Breast epithelium (tissue), 4 donors: ENCODE measurements at places on chromosomes 12 and 14. TPM values are rescaled to one million over a fixed set of nuclear protein-coding genes. Genes with fewer than 3 reads are reported as not detected.

DNA sequence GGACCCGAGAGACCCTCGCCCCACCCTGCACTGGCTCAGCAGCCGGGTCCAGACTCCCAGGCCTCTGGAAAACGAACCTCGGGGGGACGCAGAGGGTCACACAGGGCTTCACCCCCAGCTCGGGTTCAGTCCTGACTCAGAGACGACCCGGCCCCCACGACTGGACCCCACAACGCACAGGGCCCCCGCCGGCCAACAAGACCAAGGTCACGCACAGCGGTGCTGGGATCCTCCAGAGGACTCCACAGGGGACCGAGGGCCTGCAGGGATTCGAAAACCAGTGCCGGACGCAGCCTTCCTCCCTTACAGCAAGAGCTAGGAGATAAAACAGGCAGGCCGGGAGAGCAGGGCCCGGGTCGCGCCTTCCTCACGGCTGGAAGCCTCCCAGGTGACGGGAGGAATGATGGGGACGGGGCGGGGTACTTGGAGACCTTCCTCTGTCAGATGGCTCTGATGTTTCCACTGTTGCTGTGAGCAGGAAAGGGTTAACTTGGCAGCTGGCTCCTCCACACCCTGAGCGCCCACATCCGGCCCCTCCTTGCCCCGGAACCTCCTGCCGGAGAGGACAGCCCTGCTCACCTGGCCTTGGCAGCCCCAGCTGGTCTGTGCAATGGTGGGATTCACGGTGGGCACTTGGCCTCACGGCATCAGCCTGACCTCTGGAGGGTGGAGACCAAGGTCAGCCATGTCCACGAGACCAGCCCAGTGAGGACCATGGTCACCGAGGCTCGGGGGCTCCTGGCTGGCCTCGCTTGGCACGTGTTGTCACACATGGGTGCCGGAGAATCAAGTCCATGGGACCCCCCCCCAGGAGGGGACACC, 46.2 kb downstream of the GALNT9 start:
- DNase-seq = no peak

GRCh38 chr12:86550218-86551145, 294.3 kb upstream of the MGAT4C start:
- DNase-seq = no peak

DNA sequence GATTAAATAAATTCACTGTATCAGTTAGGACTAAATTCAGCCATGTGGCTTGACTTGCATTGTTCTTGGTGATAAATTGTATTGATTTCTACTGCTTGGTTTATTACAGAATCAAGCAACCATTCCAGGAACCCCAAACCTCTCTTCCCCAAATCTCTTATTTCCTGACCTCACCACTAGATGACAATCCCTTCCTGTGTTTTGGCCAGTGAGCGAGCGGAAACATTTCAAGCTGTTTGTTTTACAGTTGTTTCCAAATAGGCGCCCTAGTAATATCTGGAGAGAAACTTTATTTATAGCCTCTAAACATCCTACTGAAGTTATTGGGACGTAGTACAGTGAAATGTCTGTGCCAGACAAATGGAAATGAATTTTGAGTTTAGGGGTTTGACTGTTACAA, 161.1 kb downstream of the SNAPC1 start:
- no peak for DNase-seq

DNA sequence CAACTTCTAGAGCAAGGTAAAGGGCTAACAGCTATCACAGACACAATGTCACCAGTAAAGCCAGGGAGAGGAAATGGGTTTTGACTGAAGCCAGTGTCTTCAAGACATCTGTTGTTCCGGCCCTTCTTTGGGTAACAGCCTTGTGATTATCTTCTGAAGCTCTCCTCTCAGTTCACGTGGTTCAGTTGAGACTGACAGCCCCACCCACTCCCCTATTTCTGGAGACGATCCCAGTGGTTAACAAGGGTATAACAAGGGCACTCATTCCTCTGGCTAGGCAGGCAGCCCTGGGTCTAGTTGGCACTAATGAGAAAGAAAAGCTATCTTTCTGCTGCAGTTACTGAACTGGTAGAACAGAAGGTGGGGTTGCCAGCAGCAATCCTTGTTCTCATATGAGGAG, 6.9 kb downstream of the GNPTAB start:
- peak; percentile 34 for DNase-seq

DNA sequence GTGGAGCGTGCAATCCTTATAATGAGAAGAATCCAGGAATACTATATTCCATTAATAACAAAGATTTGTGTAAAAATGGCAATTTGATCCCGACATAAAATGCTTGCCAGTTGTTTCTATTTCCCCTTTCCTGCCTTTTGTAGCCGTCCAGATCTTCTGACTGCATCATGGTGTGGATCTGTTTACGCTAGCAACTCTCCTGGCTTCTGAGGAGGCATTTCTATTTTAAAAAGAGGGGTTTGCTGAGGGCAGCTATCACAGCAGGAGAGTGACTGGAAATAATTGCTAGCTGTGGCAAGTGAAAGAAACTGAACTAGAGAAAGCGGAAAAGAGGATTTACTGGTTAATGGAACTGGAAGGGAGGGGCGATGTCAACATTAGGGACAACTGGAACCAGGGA, 145.6 kb downstream of the ATP23 start:
- DNase-seq = no peak

GRCh38 chr14:92863286-92864080, 59.5 kb upstream of the CHGA start:
- no peak for DNase-seq

- DNase-seq = no peak
Measured at GRCh38 chr14:21654215-21654614, 580 bp downstream of the OR4E2 start.

GRCh38 chr12:9625019-9625418, 17.3 kb upstream of the KLRB1 start:
- DNase-seq = no peak

- no peak for DNase-seq
Measured at GRCh38 chr14:24982472-24983155, 67.3 kb downstream of the STXBP6 start.

DNA sequence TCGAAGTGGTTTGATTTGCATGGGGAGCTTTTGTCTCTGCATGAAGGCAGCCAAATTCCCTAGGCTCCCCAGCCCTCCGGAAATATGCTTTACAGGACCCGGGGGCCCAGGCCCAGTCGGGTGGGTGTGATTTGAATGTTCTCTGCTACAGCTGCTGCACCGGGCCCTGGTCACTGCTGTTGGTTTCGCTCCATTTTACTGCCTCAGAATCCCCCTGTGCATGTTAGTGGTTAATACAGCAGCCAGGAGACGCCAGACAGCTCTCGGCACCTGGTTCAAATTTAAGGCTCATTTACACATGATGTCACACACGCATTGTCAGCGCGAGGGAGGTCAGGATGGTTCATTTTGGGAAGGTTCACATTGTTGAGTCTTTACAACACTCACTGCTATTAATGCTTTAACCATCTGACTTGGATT, 99.6 kb downstream of the SLC38A6 start:
- no peak for DNase-seq

DNA sequence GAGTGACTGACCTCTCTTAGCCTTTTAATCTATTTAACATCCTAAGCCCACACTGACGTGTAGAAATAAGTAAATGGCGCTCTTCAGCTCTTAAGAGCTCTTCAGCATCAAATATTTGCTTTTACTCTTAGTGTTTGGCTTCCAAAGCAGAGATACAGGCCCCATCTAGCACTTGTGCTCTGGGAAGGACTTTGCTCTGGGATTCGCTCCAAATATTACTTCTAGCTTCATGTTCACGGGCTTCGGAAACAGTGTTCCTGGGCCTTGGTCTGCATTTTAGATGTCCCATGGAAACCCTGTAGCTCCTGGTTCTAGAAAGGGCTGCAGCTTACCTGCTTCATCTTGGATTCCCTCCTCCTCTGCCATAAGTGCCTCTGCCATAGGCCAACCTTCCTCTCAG, 2.7 kb upstream of the NKX2-8 start:
- no peak for DNase-seq

GRCh38 chr12:113467142-113467501, 4.5 kb downstream of the LHX5 start:
- DNase-seq = no peak

DNA sequence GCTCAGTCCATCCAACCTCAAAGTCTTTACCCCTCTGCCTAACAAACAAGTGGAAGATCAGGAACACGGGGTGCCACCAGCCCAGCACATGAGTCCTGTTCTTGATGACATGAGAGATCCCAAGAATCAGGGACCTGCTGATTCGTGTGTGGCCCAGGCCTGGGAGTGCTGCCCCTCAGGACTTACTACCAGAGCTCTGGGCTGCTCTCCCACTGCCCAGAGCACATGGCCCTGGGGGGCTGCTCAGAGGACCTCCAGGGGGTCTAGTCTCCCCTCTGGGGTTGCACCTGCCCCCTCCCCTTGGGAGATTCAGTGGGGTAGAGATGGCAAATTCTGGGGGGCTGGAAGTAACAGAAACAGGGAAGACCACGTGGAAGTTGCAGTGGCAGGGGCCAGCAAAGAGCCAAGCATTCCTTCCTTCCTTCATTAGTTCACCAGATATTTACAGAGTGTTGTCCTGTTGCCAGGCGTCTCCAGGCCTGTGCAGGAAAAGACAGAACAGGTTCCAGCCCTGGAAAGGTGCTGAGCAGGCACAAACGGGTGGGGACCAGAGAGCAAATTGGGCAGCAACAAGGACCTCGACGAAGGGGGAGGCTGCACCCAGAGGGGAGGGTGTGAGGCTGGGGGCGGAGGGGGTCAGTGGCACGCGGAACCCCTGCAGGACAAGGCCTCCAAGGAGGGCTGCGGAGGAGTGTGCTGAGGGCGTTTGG, 45.1 kb upstream of the MEG3 start:
- DNase-seq = no peak

DNA sequence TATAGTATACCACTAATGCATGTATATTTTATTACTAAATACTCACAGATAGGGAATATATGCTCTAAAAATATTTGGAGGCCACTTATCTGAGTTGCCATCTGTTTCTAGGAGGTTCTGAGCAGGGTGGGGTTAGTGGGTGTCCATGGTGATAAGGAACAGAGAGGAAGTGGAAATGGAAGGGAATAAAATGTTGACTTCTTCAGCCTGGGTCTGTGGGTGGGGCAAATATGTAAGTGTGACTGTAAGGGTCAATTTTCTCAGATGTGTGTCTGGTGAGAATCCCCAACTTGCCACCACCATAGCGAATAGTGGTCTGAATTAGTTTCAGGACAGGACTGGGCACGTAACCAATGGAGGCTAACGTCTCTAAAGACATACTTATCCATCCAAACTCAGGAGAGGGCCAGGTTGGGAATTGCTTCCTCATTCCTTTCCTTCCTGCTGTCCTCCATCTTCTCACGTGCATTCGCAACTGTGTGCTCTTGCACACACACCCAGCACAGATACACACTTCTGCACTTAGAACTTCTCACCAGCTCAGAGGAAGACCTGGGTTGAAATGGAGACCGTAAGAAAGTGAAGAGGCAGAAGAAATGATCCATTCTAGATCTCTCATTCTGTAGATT, 54.2 kb upstream of the GZMB start:
- DNase-seq = no peak

DNA sequence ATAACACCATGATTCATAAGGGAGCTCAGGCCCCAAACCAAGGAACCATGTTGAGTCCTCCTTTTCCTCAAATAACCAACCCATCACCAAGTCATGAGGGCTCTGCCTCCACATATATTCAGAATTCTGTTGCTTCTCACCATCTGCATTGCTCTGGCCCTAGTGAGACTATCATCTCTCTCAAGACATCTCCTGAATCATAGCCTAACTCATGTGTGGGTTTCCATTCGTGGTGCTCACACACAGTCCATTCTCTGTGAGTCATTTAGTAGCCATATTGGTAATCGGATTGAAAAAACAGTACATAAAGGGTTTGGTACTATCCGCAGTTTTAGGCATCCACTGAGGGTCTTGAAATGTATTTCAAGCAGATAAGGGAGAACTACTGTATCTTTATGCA, 5.1 kb upstream of the SLC38A2 start:
- no peak for DNase-seq

DNA sequence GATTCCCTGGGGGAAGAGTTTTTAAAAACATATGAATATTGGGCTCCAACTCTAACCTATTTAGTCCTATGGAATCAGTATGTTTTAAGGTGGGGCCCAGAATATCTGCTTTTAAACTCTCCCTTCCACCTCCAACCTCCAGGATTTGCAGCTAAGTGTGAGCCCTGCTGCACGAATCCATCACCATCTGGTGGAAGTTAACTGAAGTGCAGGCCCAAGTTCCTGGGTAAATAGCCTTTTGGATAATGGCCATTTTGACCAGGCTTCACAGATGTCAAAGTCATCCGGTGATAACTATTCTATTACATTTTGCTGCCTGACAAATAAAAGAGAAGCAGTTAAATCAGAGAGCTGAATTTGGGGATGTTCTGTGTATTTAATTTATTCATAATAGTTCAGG, 58.1 kb upstream of the RMST start:
- DNase-seq = no peak

DNA sequence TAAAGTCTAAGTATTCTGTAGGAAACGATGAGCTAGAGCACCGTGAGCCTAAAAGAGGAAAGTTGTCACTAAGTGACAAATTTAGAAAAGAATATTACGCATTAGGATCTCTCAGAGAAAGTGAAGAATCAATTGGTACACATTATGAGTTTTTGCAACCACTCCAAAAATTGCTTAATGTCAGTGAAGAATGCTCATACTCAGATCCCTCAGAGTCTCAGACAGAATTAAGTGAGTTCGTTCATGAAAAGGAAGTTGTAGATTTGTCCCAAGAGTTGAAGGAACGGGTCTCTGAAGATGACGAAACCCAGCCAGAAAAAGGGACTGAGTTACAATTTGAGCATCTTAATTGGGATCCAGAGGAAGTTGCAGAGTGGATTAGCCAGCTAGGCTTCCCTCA, 1.5 kb downstream of the SAMD15 start:
- no peak for DNase-seq

DNA sequence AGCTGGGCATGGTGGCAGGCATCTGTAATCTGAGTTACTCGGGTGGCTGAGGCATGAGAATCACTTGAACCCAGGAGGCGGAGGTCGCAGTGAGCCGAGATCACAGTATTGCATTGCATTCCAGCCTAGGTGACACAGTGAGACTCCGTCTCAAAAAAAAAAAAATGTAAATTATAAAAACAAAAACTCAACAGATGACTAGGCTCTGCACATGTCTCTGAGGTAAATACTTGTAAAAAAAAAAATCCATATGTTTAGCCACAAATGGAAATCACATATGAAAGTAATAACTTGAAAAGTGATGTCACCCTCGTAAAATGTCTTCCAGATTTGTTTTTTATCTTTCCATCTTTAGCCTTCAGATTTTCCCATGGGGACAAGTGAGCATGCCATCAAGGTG, 85.0 kb downstream of the KICS2 start:
- no peak for DNase-seq

Gene PSMC1
- total RNA-seq = 117 TPM

Gene FRMD6
- 111 TPM for total RNA-seq

Gene NPAS3
- total RNA-seq = 0.96 TPM

Gene PTCSC3
- not detected for total RNA-seq

Gene SLCO1B1
- not detected for total RNA-seq

Gene GYS2
- total RNA-seq = 0.15 TPM

Gene GSC
- 9.8 TPM for total RNA-seq

Gene RNASE3
- not detected for total RNA-seq

Gene MAP3K9
- 0.16 TPM for total RNA-seq

Gene RD3L
- not detected for total RNA-seq

Gene DUSP16
- total RNA-seq = 61.0 TPM
